ENCODE measurements at places on chromosomes 7 and 10.

GRCh38 chr7:2017914-2018568 lies 214.7 kb downstream of the MAD1L1 start:
- peaks cover 41% of the 10 kb centered on the region for H3K4me1 ChIP-seq
- DNase-seq, result no peak
- H3K4me3 ChIP-seq, result peak overlapping the region; percentile 22

- H3K4me1 ChIP-seq, result no peaks in the 10 kb centered on the region
- H3K27me3 ChIP-seq, result peaks cover 3% of the 10 kb centered on the region
- no peak overlapping the region for H3K27ac ChIP-seq
- no peak for DNase-seq
Observed at GRCh38 chr7:10412422-10413019, 561.2 kb upstream of the PHF14 start.

GRCh38 chr7:73865738-73866445 lies 4.9 kb downstream of the TMEM270 start:
- H3K27me3 ChIP-seq, result no peaks in the 10 kb centered on the region
- H3K27ac ChIP-seq, result no peak overlapping the region
- H3K36me3 ChIP-seq, result no peaks in the 10 kb centered on the region
- H3K4me3 ChIP-seq, result no peak overlapping the region
- no peak for DNase-seq

DNA sequence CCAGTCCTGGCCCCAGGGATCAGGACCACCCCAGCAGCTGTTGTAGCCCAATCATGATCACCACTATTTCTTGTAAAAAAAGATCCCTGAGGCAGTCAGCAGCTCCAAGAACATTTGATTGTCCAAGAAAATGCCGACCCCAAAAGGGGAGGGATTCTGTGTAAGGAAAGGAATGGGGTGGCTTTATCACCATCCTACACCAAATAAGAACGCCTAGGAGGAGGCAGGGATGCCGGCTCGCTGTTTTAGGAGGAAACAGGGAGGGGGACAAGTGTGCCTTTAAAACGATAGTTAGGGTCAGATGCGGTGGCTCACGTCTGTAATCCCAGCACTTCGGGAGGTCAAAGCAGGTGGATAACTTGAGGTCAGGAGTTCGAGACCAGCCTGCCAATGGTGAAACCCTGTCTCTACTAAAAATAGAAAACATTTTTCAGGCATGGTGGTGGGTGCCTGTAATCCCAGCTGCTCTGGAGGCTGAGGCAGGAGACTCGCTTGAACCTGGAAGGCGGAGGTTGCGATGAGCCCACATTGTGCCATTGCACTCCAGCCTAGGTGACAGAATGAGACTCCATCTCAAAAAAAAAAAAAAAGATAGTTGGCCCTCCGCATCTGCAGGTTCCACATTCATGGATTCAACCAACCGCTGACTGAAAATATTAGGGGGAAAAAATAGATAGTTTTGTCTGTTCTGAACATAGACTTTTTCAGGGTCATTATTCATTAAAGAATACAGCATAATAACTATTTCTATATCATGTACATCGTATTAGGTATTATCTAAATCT lies 63.6 kb downstream of the PDIA4 start:
- H3K36me3 ChIP-seq, result no peaks in the 10 kb centered on the region
- peaks cover 3% of the 10 kb centered on the region for H3K27me3 ChIP-seq
- no peak for DNase-seq

- peak; percentile 1 for DNase-seq
- H3K36me3 ChIP-seq, result peaks cover 21% of the 10 kb centered on the region
- H3K4me3 ChIP-seq, result peak overlapping the region; percentile 18
Observed at GRCh38 chr10:95260909-95261552, 29.8 kb downstream of the PDLIM1 start.

DNA sequence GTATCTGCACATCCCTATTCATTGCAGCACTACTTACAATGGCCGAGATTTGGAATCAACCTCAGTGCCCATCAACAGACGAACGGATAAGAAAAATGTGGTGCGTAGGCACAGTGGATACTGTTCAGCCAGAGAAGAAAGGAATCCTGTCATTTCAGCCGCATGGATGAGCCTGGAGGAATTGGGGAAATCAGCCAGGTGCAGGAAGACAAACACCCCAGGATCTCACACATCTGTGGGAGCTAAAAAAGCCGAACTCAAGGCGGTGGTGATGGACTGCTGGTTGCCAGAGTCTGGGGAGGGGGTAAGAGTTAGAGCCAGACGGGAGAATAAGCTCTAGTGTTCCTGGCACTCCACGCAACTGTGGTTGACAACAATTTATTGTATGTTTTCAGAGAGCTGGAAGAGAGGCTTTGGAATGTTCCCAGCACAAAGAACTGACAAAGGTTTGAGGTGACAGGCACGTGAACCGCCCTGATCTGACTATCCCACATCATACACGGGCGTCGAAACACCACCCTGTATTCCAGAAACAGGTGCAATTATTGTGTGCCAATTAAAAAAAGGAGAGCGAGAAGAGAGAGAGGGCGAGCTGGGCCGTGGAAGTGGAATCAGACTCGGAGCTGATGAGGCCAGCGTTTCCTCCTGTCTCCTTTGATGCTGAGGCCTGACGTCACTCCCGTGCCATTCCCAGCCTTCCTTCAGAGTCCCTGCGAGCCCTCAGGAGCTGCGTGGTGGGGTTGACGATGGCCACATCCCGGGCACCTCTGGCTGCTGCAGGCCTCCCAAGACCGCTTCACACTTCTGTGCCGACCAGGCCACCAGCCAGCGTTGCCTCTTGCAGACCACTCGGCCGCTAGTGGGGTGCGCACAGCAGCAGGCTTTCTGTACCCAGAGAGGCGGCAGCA lies 189.5 kb downstream of the DNAJB6 start:
- peaks cover 4% of the 10 kb centered on the region for H3K27me3 ChIP-seq
- DNase-seq, result peak; percentile 64
- H3K4me3 ChIP-seq, result no peak overlapping the region

GRCh38 chr10:75165684-75166622 lies 44.6 kb upstream of the VDAC2 start:
- H3K4me1 ChIP-seq, result no peaks in the 10 kb centered on the region
- H3K4me3 ChIP-seq, result no peak overlapping the region
- peaks cover 10% of the 10 kb centered on the region for H3K36me3 ChIP-seq
- DNase-seq, result no peak

DNA sequence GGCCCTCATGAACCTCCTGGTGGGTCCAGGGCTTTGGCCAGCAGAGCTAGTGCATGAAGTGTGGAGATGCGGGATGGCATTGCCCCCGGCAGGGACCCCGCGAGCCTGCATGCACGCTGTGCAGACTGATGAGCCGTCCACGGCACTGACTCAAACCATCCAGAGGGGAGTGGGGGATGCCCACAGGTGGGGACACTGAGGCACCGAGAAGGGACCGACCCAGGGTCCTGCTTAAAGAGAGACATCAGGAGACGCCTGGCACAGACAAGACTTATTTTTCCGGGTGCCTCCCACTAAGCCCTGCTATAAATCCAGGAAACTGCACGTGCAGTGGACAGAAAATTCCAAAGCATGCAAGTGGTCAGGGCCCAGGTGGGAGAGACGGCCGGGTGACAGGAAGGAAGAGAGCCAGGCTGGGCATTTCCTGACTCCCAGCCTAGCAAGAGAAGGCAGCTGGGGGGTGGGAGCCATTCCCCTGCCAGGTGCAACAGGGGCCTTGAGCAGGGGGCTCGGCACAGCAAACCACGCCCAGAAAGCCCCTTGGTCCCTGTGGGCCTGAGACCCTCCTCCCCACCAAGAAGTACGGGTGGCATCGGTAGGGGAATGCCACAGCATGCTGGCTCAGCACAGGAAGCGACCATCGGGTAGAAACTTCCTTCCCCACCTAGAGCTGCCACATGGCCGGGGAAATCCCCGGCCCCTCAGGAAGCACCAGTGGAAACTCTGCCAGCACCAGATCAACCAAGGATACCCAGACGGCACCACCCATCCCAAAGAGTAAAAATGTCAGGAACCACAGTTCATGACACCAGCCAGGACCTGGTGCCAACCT lies 91.5 kb downstream of the FOXL3 start:
- no peak overlapping the region for H3K27ac ChIP-seq
- H3K4me1 ChIP-seq, result no peaks in the 10 kb centered on the region
- DNase-seq, result peak; percentile 64
- H3K4me3 ChIP-seq, result no peak overlapping the region
- no peaks in the 10 kb centered on the region for H3K36me3 ChIP-seq

DNA sequence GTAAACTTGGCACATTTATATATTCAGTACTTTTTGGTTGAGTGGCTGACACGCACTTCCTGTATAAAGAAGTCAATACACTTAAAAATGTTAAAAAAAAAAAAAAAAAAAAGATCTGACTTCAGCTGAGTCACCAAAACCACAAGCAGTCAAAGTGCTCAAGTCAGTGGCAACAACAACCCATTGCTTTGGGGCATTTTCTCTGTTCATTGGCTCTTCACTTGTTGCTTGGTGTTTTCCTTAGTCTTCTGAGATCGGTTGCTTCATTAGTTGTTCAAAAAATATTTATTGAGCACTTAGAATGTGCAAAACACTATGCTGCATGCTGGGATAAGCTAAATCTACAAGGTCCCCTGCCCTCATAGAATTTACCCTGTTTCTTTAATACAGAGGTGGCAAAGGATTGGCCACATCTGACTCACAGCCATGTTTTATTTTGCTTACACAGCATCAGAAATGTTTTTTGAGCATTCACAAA lies 63.7 kb downstream of the ZNRF2 start:
- no peaks in the 10 kb centered on the region for H3K36me3 ChIP-seq
- peaks cover 21% of the 10 kb centered on the region for H3K4me1 ChIP-seq
- no peaks in the 10 kb centered on the region for H3K27me3 ChIP-seq

DNA sequence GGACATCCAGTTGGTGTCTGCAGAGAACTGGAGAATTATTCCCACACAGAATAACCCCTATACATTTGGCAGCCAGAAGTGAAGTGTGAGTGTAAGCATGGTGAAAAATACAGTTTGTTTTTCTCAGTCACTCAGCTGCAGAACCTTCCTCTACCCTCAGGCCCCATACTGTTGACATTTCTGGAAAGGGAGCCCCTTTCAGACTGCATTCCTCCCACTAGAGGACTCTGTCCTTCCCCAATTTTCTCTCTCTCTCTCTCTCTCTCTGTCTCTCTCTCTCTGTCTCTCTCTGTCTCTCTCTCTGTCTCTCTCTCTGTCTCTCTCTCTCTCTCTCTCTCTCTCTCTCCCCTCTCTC lies 86.8 kb upstream of the STEAP1B start:
- H3K4me3 ChIP-seq, result no peak overlapping the region
- H3K27ac ChIP-seq, result peak overlapping the region; percentile 54
- H3K27me3 ChIP-seq, result peaks cover 6% of the 10 kb centered on the region
- H3K36me3 ChIP-seq, result no peaks in the 10 kb centered on the region

DNA sequence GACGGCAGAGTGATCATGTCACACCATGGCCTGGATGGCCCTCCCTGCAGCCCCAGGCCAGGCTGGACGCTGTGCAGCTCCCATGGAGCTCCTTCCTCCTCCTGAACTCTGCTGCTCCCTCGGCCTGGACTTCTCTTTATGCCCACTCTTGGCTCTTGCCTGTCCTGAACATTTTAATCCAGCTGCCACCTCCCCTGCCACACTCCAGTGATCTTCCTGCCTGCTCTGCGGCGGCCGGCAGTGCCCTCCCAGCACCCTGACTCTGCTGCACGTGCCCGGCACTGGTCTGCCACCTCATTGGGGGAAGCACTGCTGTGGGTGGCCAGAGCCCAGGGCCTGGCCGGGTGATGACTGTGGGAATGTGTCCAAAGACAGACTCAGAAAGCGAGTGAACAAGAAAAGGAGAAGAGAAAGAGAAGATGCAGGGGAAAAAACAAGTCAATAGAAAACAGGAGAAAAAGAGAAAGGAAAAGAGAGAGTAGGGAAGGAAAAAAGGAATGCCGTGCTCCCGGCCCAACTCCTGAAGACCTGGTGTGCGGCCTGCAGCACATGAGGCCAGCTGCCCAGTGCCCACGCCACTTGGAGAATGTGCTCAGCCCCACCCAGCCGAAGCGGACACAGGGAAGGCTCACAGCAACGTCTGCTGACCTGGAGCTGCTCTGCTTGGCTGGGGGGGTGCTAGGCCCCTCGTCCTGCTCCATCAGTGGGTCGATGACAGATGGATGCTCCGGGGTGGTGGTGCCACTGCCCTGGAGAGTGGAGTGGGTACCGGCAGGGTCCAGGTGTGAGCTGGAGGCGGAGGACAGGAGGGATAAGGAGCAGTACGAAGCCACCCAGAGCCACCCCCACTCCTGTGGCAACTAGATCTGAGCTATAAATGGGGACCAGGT lies 115.9 kb downstream of the DLG5 start:
- H3K4me3 ChIP-seq, result no peak overlapping the region
- H3K27me3 ChIP-seq, result no peaks in the 10 kb centered on the region
- no peaks in the 10 kb centered on the region for H3K4me1 ChIP-seq
- no peak for DNase-seq

GRCh38 chr7:38801786-38802185 lies 107.2 kb downstream of the VPS41 start:
- no peak for DNase-seq
- H3K4me1 ChIP-seq, result no peaks in the 10 kb centered on the region
- no peaks in the 10 kb centered on the region for H3K36me3 ChIP-seq
- no peak overlapping the region for H3K4me3 ChIP-seq
- no peaks in the 10 kb centered on the region for H3K27me3 ChIP-seq

GRCh38 chr7:129719980-129720732 lies 108.6 kb downstream of the NRF1 start:
- DNase-seq, result no peak
- H3K4me1 ChIP-seq, result no peaks in the 10 kb centered on the region
- H3K27ac ChIP-seq, result no peak overlapping the region
- no peak overlapping the region for H3K4me3 ChIP-seq

- H3K27me3 ChIP-seq, result peaks cover 30% of the 10 kb centered on the region
- no peak overlapping the region for H3K4me3 ChIP-seq
- H3K36me3 ChIP-seq, result no peaks in the 10 kb centered on the region
- H3K4me1 ChIP-seq, result peaks cover 5% of the 10 kb centered on the region
- no peak overlapping the region for H3K27ac ChIP-seq
- DNase-seq, result no peak
Observed at GRCh38 chr7:1588978-1589377, 19.1 kb upstream of the PSMG3 start.

GRCh38 chr10:77546042-77546441 lies 91.6 kb downstream of the KCNMA1 start:
- H3K4me1 ChIP-seq, result no peaks in the 10 kb centered on the region
- no peaks in the 10 kb centered on the region for H3K27me3 ChIP-seq
- no peak overlapping the region for H3K27ac ChIP-seq
- no peaks in the 10 kb centered on the region for H3K36me3 ChIP-seq

DNA sequence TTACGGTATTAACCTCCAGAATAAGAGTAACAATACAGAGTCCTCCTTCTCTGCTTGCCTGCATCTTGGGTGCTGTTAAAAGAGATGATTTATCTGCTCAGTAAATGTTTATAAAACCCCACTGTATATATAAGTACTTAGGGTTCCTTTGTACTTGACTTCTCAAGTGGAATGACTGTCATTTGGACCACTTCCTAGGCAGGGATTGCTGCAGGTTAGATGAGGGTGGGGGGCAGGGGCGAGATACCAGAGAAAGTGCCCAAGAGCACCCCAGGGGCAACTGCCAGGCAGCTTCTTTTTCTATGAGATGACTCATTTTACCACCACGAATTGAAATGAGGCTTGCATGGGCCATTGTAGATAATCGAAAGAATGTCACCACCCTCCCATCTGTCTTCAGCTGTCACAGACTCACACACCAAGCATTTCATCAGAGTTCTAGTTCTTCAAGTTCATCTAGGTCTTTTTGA lies 421.9 kb upstream of the GALNT17 start:
- H3K27ac ChIP-seq, result peak overlapping the region; percentile 82
- peaks cover 31% of the 10 kb centered on the region for H3K36me3 ChIP-seq
- no peak for DNase-seq
- H3K4me1 ChIP-seq, result peaks cover 46% of the 10 kb centered on the region
- no peaks in the 10 kb centered on the region for H3K27me3 ChIP-seq

- no peaks in the 10 kb centered on the region for H3K27me3 ChIP-seq
- H3K27ac ChIP-seq, result no peak overlapping the region
- H3K4me3 ChIP-seq, result no peak overlapping the region
- no peaks in the 10 kb centered on the region for H3K36me3 ChIP-seq
Observed at GRCh38 chr10:63812501-63812900, 291.3 kb downstream of the REEP3 start.
